Fibroblast of lung (primary cell): ENCODE measurements at places on chromosomes 12 and 14. TPM values are rescaled to one million over a fixed set of nuclear protein-coding genes. Genes with fewer than 3 reads are reported as not detected.

DNA sequence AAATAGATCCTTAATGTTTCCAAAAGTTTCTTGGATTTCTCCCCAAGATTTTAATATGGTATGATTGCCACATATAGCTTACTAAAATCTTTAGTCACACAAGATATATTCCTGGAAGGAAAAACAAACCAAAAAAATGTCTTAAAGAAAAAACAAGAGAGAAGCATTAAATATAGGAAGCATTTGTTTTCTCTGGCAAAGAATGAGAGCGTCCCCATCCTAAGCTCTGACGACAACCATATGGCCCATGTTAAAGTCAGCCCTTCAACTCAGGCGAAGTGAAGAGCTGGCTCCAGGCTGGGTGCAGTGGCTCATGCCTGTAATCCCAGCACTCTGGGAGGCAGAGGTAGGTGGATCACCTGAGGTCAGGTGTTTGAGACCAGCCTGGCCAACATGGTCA, 35.6 kb downstream of the GCH1 start:
- no peak for DNase-seq
- H3K4me3 ChIP-seq, result no peak overlapping the region
- peaks cover 2% of the 10 kb centered on the region for H3K4me1 ChIP-seq
- H3K27ac ChIP-seq, result no peak overlapping the region

DNA sequence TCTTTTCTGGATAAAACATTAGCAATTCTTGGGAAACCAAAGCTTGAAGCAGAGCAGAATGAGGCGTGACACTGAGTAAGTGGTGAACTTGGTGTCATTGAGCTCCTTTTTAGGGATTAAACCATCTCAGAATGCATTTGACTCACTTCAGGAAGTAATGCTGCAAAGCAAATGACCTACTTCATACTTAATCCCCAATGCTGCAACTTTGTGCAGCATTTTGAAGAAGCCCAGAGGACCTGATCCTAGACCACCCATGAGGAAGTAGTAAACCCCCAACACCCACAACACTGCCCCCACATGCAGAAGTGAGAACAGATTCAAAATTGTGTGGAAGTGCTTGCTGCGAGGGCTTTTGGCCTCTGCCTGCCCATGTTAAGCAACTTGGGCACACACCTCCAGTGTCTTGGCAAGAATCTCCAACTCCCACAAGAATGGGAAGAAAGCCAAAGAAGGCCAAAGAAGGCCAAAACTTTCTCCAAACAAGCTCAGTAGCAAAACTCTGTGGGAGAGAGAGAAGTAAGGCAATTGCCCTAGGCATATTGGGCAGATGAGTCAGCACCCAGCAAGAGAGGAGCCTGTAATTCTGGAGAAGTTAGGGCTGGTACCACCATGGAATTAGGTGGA, 69.2 kb upstream of the ETV6 start:
- peaks cover 7% of the 10 kb centered on the region for H3K4me1 ChIP-seq
- H3K27ac ChIP-seq, result no peak overlapping the region
- no peak overlapping the region for H3K4me3 ChIP-seq
- peak; percentile 89 for DNase-seq
- H3K27me3 ChIP-seq, result no peaks in the 10 kb centered on the region

The CD69 gene
- total RNA-seq, result not detected in 2 replicates

GRCh38 chr12:89468017-89468416, 56.6 kb downstream of the GALNT4 start:
- DNase-seq, result no peak
- no peaks in the 10 kb centered on the region for H3K27me3 ChIP-seq
- no peak overlapping the region for H3K27ac ChIP-seq

DNA sequence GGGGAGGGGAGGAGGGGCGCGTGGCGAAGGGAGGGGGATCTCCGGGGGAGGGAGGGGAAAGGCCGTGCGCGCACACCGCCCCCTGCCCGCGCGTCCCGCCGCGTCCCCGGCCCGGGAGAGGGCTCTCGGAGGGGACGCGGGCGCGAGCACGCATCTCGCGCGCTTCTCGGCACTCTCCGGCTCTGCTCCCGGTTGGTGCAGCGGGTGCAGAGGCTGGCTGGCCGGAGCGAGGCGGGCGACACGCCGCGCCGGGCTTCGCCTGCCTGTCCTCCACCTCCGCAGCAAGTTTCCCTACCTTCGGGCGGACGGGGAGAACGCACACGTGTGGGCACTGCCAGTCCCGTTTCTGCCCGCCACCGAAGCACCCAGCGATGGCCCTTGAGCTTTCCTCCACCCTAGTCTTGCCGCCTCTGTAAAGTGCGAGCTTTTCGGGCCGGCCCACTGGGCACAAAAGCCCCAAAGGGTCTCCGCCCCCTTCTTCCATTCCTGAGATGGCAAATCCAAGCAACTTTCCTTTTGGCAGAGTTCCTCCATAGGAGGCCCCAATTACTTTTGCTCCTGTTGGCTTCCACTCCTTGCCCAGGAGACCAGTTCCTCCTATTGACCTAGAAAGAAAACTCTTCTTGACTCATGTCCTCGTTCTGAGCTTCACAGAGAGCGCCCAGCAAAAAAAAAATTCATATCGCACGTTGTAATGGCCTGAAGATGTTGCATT, 363 bp upstream of the CSAD start:
- peaks cover 5% of the 10 kb centered on the region for H3K36me3 ChIP-seq
- peaks cover 10% of the 10 kb centered on the region for H3K4me1 ChIP-seq
- peak; percentile 77 for DNase-seq

GRCh38 chr12:71243370-71243769, 85.6 kb upstream of the TSPAN8 start:
- H3K27ac ChIP-seq, result no peak overlapping the region
- no peaks in the 10 kb centered on the region for H3K36me3 ChIP-seq
- DNase-seq, result peak; percentile 65
- no peaks in the 10 kb centered on the region for H3K4me1 ChIP-seq
- H3K4me3 ChIP-seq, result no peak overlapping the region

The DENR gene
- 30.8 and 40.6 TPM in 2 replicates for total RNA-seq

The SERPINA9 gene
- not detected in 2 replicates for total RNA-seq

- H3K27me3 ChIP-seq, result no peaks in the 10 kb centered on the region
- no peaks in the 10 kb centered on the region for H3K4me1 ChIP-seq
- H3K27ac ChIP-seq, result no peak overlapping the region
- no peaks in the 10 kb centered on the region for H3K36me3 ChIP-seq
- no peak overlapping the region for H3K4me3 ChIP-seq
- DNase-seq, result peak; percentile 73
These were observed 152.3 kb downstream of the DIO2 start for GRCh38 chr14:80059041-80059440.

The KRT77 gene
- not detected in 2 replicates for total RNA-seq

GRCh38 chr12:117207675-117208074, 17.4 kb upstream of the FBXO21 start:
- no peaks in the 10 kb centered on the region for H3K36me3 ChIP-seq
- no peak for DNase-seq
- H3K4me1 ChIP-seq, result no peaks in the 10 kb centered on the region
- H3K4me3 ChIP-seq, result no peak overlapping the region
- no peaks in the 10 kb centered on the region for H3K27me3 ChIP-seq

DNA sequence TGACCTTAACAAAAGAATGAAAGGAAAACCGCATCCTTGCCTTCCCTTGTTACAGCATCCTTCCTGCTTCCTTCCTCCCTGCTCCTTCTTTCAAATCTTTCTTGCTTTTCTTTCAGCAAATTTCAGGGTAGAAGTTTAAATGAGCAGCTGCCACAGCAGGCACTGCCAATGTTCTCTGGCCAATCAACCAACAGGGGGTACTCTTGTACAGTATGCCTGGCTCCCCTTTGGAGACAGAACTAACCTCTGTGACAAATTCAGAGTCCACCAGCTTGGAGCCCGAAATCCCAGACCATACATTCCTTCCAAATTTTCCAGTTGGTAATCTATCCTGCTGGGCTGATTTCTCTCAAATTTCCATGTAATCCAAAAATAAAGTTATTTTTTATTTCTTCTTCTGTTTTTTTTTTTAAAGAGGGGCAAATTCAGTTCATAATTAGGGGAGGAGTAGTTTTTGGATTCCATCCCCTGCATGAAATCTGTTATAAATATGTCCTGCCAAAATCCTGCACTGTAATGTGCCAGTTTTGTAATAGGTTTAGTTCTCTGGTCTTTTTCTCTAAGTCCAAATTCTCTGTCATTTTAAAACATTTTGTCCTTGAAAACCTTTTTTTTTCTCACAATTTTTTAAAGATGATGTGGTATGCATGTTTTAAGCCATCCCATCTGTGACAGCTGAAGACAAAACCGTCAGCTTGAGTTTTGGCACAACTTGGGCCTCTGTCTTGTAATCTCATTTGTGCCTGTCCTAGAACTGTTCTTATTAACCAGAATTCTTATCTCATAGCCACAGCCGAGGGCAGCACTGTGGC, 610.0 kb upstream of the LMO3 start:
- H3K27ac ChIP-seq, result no peak overlapping the region
- H3K27me3 ChIP-seq, result no peaks in the 10 kb centered on the region
- no peak overlapping the region for H3K4me3 ChIP-seq
- H3K4me1 ChIP-seq, result no peaks in the 10 kb centered on the region

DNA sequence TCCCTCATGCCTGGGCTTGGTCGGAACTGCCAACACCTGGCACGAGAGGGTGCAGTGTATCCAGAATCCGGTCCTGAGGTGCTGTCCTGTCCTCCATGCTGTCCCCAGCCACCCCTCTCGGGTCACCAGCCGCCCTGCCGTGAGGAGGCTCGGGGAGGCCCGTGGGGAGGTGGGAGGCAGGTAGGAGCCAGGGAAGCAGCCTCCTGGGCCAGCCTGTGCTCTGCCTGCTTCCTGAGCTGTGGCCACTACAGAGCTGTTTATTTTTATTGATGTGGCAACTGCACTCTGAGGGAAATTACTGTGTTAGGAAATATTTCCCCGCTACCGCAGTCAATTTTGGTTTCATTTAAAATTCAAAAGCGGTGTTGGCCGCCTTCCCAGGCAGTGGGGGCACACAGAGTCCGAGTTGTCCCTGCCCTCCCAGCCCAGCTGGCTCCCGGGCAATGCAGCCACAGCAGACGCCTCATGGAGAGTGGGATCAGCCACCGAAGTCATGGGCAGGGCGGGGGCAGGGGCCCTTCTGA, 18.3 kb downstream of the NOC4L start:
- peaks cover 5% of the 10 kb centered on the region for H3K36me3 ChIP-seq
- no peaks in the 10 kb centered on the region for H3K27me3 ChIP-seq
- H3K4me1 ChIP-seq, result peaks cover 9% of the 10 kb centered on the region
- H3K27ac ChIP-seq, result no peak overlapping the region

DNA sequence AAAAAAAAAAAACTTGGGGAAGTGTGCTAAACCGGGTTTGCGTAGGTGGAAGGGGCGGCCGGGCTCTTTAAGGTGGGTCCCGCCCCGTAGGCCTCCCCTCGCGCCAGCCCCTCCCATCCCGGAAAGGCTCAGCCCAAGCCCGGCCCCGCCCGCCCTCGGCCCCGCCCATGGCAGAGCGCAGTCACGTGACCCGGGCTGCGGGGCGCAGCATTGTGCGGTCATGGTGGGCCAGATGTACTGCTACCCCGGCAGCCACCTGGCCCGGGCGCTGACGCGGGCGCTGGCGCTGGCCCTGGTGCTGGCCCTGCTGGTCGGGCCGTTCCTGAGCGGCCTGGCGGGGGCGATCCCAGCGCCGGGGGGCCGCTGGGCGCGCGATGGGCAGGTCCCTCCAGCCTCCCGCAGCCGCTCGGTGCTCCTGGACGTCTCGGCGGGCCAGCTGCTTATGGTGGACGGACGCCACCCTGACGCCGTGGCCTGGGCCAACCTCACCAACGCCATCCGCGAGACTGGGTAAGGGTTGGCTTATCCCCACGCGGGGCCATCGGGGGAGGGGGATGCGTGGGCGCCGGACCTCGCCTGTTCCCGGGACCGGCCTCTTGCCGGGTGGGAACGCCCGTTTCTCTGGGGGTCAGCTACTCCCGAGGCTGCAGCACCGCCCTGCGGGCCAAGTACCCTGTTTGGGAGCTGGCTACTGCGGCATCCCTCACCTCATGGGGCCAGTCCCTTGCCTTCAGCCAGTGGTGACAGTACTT, at the start of gene PLBD2:
PLBD2 (plus strand) TSS at position 207 of the 752 bp plus-strand sequence; CDS start at position 221, 14 bp downstream.
- peak; percentile 90 for DNase-seq
- H3K36me3 ChIP-seq, result peaks cover 2% of the 10 kb centered on the region
- peak within 1 kb of the TSS; percentile 93 for H3K4me3 ChIP-seq
- H3K27me3 ChIP-seq, result no peaks in the 10 kb centered on the region

- no peak for DNase-seq
- H3K36me3 ChIP-seq, result no peaks in the 10 kb centered on the region
- H3K27me3 ChIP-seq, result no peaks in the 10 kb centered on the region
- no peaks in the 10 kb centered on the region for H3K4me1 ChIP-seq
- no peak overlapping the region for H3K27ac ChIP-seq
- H3K4me3 ChIP-seq, result no peak overlapping the region
These were observed 102.1 kb downstream of the MYRFL start for GRCh38 chr12:69927164-69927563.

DNA sequence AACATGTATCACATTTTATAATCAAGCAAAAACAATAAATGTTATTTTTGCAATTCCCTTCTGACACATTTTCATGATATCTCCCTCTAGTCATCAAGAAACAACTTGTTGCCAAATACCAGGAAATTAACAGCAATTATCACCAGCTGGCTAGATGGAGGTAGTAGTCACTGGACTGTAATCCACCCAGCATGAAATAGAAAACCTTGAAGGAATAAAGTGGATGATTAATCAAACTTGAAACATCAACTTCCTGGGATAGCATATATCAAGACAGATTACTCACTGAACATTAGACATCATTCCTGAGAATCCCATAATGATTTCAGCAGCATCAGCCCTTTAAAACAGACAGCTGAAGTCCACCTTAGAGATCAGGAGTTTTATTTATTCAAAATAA, 259.0 kb downstream of the CCDC59 start:
- H3K36me3 ChIP-seq, result no peaks in the 10 kb centered on the region
- H3K27ac ChIP-seq, result no peak overlapping the region
- H3K4me3 ChIP-seq, result no peak overlapping the region
- no peaks in the 10 kb centered on the region for H3K4me1 ChIP-seq
- H3K27me3 ChIP-seq, result no peaks in the 10 kb centered on the region
- DNase-seq, result no peak

The COPS7A gene
- total RNA-seq, result 67.0 and 79.1 TPM in 2 replicates

The CNTN1 gene
- 0.26 and 0.83 TPM in 2 replicates for total RNA-seq

The MIPOL1 gene
- total RNA-seq, result 8.6 and 9.0 TPM in 2 replicates

DNA sequence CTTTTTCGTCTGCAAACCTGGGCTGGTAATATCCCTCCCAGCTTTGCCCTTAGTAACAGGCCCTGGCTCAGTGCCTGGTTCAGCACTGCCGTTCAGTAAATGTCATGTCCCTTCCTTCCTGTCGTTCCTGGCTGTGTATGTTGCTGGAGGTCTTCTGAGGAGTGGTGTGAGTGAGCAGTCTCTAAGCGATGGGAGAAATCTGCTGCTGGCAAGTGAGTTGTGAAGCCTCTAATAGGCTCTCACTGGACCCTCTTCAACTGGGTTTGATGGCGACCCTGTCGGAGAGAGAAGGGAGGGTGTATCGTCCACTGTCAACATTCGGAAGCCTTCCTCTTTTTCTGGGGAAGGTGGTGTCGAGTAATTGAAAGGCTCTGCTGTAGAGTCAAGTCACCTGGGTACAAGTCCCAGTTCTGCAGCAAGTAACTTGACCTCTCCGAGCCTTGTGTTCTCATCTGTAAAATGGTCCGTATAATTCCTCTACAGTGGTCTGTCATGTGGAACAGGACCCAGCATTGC, 62.8 kb downstream of the HRK start:
- H3K36me3 ChIP-seq, result no peaks in the 10 kb centered on the region
- H3K4me3 ChIP-seq, result peak overlapping the region; percentile 73
- no peaks in the 10 kb centered on the region for H3K27me3 ChIP-seq
- peak; percentile 14 for DNase-seq
- H3K4me1 ChIP-seq, result peaks cover 2% of the 10 kb centered on the region

The INHBE gene
- 9.2 and 26.4 TPM in 2 replicates for total RNA-seq

The SOAT2 gene
- under 0.01 TPM in 1 of 2 replicates, not detected in the other for total RNA-seq

The ZNF268 gene
- 28.6 and 30.0 TPM in 2 replicates for total RNA-seq
